ENCODE measurements at places on chromosomes 5 and 9.

- DNase-seq = no peak
Observed at GRCh38 chr5:143383988-143384387, 19.5 kb downstream of the NR3C1 start.

DNA sequence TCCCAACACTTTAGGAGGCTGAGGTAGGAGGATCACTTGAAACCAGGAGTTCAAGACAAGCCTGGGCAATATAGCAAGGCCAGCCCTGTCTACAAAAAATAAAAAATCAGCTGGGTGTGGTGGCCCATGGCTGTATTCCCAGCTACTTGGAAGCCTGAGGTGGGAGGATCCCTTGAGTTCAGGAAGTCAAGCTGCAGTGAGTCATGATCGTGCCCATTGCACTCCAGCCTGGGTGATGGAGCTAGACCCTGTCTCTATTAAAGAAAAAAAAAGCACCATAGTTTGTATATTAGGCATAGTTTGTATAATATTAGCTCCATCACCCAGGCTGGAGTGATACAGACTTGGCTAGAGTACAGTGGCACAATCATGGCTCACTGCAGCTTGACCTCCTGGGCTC is 9.6 kb upstream of the NME5 start:
- no peak for DNase-seq

DNA sequence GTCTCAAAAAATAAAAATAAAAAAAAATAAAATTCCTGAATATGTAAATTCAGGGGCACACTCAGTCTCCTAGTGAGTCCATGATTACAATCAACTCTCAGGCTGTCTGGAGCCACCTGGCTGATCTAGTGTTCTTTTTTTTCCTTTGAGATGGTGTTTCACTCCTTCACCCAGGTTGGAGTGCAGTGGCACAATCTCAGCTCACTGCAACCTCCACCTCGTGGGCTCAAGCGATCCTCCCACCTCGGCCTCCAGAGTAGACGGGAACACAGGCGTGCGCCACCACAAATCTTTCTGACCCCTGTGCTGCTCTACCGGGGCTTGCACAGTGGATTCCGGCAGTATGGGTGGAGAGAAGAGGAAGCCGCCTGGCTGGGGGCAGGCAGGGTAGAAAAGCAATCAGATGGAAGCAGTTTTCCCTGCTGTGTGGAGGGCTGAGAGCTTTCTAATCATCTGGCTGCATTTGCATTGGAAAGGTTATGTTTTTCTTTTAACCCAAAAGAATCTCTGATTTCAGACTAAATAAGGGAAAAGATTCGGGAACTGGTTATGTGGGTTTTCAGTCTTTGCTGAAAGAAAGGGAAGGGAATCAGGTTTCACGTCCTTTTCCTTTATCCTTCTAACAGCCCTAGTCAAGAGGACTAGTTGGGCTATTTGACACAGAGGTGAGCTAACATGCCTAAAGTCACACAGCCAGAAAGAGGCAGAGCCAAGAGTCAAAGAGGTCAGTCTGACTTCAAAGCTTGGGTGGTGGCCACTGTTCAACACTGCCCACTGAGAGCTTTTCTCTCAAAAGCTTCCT is 26.3 kb upstream of the CORO2A start:
- DNase-seq = no peak

DNA sequence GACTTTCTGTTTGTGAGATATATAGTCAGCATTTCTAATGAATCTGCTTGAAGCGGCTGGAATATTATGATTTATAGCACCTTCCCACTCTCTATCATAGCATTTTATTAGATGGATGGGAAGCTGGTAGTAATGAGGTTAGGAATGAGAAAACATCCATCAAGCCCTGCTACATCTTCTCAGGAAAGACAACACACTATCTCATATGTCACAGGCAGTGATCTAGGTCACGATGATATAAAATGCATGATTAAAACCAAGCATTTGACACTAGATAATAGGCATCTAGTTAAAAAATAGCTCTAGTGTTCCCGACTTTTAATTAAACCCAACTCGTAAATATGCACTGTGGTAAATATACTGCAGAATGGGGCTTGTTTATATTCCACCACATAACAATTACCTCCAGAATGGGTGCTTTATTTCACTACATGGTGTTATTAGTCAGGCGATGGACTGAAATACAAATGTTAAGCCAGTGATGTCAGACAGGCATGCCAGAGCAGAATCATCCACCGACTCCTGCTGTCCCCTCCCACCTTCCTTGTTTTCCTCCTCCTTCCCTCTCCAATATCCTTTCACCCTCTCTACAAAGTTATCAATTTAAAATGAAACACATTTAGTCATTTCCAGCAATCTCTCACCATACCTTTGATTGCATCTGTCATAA is 286.8 kb downstream of the SPATA31D1 start:
- DNase-seq = no peak

DNA sequence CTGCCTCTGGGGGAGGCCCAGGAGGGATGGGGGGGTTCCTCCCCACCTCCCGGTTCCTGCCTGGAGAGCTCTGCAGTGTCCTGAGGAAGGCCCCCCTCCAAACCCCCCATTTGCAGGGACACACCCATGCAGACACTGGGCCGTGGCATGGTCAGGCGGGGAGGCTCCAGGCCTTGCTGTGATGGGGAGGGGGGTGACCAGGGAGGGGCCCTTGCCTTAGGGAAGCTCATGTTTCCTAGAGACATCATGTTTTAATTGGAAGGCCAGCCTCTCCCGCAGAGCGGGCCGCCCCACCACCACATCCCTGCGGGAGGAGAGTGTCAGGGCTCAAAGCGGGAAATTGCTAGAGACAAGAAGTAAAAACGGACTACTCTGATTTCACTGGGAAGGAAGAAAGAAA is 12.0 kb downstream of the PRRX2 start:
- no peak for DNase-seq
